ENCODE measurements at places on chromosomes 5 and 9. TPM values are rescaled to one million over a fixed set of nuclear protein-coding genes. Genes with fewer than 3 reads are reported as not detected.
A peak's percentile ranks its signal among the peaks of the same experiment; 100 is the strongest.

GABRA1 gene
- total RNA-seq = not detected

DNA sequence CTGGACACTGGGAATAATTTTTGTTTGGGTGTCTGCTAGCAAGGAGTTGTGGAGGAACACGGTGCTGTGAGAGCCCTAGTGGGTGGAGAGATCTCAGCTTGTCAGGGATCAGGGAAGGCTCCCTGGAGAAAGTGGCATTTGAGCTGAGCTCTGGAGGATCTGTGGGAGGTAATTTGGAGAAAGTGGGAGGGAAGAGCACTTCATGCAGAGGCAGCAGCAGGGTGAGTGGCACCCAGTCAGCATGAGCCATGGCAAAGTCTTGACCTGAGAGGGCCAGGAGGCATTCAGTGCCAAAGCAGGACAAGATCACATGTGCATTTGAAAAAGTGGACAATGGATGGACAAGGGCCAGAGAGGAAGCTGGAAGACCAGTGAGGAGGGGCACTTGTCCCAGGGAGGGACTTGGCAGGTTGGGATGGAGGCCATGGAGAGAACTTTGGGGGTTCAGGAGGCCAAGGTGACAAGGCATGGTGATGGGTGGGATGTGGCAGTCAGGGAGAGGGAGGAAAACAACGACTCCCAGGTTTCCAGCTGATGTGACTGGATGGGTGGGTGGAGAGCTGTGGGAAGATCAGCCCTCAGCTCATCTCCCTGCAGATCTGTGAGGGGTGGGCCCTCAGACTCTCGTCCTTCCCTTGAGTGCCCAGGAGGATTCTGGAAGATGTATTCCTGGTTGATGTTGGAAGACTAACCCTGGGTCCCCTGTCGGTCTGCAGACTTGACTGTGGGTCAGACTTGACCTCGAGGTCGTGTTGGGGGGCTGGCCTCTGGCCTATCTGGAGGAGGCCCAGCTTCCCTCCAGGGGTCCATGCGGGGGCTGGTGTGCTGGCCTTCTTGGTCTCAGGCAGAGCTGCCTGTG lies 68.9 kb upstream of the PITX1 start:
- DNase-seq = no peak

DNA sequence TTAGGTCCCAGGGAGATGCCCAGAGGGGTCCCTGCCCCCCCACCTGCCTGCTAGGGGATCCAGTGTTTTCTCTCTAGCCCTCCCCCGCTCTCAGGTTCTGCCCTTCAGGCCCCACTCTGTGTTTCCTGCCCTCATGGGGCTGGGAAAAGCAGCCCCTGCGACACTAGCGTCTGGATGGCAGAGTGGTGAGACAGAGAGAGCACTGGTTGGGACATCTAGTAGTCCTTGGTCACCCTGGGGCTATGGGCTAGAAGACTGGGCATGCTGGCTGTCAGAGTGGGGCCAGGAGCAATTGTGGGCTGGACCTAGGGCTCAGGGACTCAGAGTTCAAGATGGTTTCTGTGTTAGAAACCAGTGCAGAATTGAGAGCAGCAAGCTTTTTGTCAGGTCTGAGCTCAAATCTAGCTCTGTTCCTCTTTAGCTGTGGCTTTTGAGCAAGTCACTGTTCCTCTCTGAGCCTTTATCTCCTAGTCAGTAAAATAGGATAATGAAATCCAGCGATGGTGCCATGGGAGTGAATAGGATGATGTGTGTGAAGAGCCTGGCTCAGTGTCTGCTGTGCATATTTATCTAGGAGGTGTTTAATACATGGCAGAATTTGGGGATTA lies 39.0 kb downstream of the RGS3 start:
- DNase-seq = no peak

DNA sequence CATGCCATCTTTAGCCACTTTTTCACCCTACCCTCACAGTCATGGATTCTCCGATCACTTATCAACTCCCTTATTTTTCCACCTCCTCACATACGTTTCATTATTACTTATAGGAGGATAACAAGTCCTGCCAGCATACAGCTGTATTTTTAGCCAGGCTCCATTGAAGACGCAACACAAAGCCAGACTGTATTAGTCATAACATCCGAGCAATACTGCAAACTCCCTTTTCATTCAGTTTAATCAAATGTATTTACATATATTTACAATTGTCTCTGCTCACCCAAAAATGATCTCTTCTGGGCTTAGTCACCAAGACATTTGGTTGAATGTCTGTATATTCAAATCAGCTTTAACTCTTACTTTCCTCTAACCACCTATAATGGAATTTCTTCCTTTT lies 126.4 kb upstream of the PRLR start:
- no peak for DNase-seq

- no peak for DNase-seq
Observed at GRCh38 chr5:172771439-172772111, 580 bp upstream of the DUSP1 start.

ANKRD34B gene
- total RNA-seq = not detected

DNA sequence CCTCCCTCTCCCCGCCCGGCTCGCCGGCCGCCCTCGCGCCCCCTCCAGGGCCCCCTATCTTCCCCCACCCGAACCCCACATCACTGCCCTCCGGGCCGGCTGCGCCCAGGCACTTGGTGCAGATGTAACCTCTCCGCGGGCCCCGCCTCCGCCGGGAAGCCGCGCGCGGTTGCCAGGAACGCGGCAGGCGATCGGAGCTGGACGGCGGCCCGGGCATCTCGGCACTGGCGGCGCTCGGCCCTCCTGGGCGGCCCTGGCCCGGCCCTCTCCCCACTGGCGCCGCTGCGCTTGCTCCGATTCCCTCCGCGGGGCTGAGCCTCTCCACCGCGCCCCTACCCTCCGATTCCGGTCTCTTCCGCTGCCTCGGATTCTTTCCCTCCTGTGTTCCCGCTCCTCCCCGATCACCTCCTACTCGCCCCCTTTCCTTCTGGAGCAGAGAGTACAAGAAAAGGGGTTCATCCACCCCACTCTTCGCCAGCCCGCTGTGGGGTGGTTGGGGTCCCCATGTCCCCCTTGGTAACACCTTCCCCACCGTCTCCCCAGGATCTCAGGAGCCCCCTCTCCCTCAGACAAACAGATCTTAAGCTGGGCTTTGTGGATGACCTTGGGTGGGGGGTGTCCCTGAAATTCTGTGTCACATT lies 70.6 kb downstream of the C9orf50 start:
- DNase-seq = no peak

GRCh38 chr9:105127863-105128220 lies 116.6 kb upstream of the SLC44A1 start:
- peak; percentile 73 for DNase-seq

DNA sequence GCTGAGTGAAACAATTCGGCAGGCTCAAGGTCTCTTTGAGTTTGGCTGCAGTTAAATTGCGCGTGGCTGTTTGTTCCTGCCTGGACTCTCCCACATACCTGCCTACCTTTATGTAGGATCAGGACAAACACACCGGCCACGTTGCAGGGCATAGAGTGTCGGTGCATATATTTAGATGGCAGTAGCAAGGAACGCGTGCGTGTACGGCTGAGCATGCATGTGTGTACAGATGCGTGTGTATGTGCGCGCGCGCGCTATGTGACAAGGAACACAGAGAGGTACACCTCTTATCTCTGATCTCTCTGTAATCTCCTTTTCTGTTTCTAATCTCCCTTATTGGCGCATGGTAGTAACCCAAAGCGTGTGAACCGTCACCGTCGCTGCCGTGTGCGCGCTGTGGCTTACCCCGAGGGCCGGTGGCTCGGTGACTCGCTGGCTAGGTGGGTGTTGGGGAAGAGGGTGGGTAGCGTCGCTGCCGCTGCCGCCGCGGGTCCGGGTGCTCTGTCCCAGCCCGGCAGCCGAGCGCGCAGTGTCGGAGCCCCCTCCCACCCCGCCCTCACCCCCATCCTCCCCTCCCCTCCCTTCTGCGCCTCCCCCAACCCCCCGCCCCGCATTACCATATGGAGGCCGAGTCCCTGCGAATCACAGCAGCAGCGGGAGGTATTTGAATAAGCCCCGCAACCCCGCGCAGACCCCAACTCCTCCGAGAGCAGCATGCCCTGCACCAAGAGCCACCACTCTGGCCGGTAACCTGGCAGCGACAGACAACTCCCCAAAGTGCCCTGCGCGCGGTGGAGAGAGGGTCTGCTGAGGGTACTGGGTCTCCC lies 204.8 kb downstream of the MEF2C start:
- no peak for DNase-seq

RMRP gene
- total RNA-seq = 5,787 TPM

DNA sequence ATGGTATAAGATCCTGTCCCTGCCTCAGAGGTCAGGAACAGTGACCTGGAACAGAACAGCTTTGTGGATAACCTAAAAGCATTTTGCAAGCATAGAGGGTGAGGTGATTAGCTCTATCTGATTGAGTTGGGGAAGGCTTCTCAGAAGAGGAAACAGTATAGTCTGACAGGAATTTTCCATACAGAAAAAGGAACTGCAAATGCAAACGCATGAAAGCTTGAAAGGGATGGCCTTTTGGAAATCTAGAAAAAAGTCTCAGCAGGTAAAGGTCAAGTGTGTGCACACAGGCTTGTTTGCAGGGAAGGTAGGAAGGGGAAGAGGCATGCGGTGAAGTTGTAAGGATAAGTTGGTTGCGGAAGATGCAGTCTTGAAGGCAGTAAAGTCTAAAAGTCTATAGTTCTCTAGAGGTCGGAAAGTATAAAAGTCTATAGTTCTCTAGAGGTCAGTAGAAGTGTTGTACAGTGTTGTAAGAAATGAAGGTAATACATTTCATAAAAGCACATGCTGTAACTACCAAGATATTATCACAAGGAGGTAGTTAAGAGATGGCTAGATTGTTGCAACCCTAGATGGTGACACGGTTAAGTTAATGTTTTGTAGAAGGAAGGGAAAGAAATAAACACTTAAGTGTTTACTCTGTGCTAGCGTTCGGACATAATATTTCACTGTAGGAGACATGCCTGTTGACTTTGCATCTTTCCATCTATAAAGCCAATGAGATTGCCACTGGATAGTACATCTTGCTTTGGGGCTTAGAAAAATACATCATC lies 16.7 kb upstream of the HSPB3 start:
- DNase-seq = no peak

DNA sequence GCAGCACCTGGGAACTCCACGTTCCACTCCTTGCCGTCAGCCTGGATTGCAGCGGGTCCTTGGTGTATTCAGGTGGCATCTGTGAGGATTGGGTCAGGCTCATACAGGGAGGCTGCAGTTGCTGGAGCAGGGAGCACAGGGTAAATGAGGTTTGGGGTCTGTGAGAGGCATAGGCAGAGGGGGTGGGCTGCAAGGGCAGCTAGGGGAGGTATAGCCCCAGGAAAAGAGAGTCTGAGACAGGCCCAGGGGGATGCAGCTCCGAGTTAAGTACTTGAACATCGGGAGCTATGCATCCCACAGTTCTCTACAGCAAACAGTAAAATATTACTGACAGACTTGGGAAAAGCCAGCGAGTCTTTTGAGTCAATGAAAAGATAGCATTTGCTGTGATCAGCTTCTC lies 101.6 kb downstream of the TRIO start:
- no peak for DNase-seq

IFNA5 gene
- not detected for total RNA-seq

PCDHB10 gene
- total RNA-seq = not detected

Measured in activated T-helper 1 cell treated with anti-CD3 and anti-CD28 coated beads, Interleukin-12 subunit alpha, Interleukin-12 subunit beta, Interleukin-2, Interleukin-4 antibody, amounts not matched to agents 30 ng/mL and 10 ng/mL and 1 ng/mL, durations not matched to agents 14 hours and 24 hours and 36 hours (primary cell).